ENCODE measurements at places on chromosomes 16 and 17. TPM values are rescaled to one million over a fixed set of nuclear protein-coding genes. Genes with fewer than 3 reads are reported as not detected.

Gene ITGAX
- total RNA-seq: 2.1 TPM

Gene PPP1R27
- not detected for total RNA-seq

Gene DNAI2
- total RNA-seq: 0.37 TPM

Gene YPEL2
- total RNA-seq: 7.6 TPM

Gene NPIPA7
- 11.1 TPM for total RNA-seq

DNA sequence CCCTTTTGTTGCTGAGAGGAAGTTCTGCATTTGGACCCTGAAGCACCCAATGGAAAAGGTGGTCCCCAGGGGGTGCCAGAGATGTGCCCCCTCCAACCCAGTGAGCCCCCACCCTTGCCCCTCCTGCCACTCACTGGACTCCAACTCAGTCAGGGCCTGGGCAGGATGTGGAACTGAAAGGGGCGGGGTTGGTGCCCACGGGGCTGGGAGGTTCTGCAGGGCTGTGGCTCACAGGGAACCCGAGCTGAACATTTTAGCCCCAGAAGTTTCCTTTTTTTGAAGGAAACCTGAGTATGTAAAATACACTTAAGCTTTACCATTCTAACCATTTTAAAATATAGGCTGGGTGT lies 15.8 kb upstream of the OGFOD3 start:
- no peaks in the 10 kb centered on the region for H3K27me3 ChIP-seq
- peak; percentile 57 for DNase-seq
- no peak overlapping the region for H3K27ac ChIP-seq
- peaks cover 6% of the 10 kb centered on the region for H3K36me3 ChIP-seq
- H3K4me1 ChIP-seq: peaks cover 9% of the 10 kb centered on the region
- H3K4me3 ChIP-seq: no peak overlapping the region

DNA sequence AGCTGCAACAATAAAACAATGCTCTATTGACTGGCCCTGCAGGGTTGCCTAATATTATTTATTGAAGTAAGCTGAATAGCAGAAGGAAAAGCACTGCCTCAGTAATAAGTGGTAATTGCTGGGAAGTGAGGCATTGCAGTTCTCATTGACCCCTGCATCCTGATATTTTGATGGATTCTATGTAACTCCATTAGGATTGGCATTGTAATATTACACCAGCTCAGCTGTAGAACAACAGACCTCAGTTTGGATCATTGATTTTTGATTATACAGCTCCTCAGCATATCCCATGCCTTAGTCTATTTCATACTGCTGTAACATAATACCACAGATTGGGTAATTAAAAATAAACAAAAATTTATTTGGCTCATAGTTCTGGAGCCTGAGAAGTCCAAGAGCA lies 650.6 kb upstream of the SALL1 start:
- no peak for DNase-seq
- no peaks in the 10 kb centered on the region for H3K36me3 ChIP-seq
- no peaks in the 10 kb centered on the region for H3K4me1 ChIP-seq

- H3K4me3 ChIP-seq: no peak overlapping the region
- no peak for DNase-seq
- no peaks in the 10 kb centered on the region for H3K36me3 ChIP-seq
- peaks cover 64% of the 10 kb centered on the region for H3K4me1 ChIP-seq
Observed at GRCh38 chr17:17186051-17186450, 20.1 kb downstream of the PLD6 start.

DNA sequence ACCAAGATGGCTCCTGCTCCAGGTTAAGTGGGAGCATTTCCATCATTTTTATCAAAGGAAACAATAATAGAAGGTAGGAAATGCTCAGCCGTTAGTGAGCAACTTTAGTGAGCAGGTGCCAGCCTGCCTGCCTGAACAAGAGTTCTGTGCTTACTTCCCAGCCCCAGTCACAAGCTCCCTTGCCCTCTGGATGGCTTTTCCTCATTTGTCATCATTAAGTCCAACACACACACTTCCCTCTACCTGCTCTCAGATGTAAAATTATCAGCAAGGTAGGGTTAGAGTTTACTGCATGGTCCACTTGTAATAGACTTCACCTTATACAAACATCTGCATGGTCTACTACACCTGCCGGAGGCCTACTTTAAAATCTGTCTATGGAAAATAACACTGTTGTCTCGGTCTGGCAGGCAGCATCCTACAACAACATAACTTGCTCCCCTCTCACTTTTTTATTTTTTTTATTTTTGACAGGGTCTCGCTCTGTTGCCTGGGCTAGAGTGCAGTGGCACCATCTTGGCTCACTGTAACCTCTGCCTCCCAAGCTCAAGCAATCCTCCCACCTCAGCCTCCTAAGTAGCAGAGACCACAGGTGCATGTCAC lies 12.7 kb downstream of the TEX2 start:
- no peaks in the 10 kb centered on the region for H3K4me1 ChIP-seq
- no peak overlapping the region for H3K4me3 ChIP-seq

DNA sequence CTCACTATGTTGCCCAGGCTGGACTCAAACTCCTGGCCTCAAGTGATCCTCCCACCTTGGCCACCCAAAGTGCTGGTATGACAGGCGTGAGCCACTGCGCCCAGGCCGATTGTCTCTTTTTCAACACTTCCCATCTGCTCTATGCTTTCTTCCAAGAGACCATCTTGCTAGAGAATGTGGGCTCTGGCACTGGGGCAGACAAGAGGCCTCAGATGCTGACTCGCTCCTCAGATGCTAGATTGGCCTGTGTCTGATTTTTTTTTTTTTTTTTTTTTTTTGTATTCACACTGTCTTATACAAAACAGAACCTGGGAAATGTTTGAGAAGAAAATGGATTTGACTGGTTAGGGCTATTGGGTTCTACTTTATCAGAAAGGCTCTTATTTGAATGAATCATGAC lies 58.2 kb downstream of the CYB5D2 start:
- no peaks in the 10 kb centered on the region for H3K4me1 ChIP-seq
- no peak overlapping the region for H3K27ac ChIP-seq
- no peak overlapping the region for H3K4me3 ChIP-seq
- DNase-seq: no peak

DNA sequence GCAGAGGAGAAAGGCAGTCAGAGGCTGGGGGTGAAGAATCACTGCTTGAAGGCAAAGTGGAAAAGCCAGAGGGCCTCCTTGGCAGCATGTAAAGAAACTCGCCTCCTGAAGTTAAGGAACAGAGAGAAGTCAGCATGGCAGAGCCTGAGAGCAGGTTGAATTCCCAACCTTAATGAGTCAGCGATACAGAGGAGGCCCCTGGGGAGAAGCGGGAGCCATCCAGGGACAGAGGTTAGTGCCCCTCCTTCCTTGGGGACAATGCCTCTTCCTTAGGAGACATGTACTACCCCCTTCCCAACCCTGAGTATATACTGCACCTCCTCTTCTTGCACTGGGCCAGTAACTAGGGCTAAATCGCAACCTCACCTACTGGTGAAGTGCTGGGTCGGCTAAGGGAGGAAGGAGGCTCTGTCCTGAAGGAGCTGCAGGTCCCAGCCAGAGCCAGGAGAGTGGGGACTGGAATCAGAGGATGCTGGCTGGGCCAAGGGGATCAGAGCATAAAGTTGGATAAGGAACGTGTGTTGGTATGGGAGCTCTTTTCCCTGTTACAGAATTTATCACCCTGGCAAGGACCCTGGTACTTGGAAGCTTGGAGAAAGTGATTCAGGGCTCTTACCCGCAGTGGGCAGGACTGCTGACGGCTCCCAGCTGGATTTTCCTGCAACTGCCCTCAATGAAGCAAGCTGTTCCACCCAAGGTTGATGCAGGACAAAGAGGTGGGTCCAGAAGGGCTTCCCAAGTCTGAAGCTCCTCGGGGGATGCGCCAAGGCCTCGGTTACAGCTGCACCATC lies 5.4 kb upstream of the AANAT start:
- no peaks in the 10 kb centered on the region for H3K4me1 ChIP-seq
- H3K4me3 ChIP-seq: no peak overlapping the region
- no peaks in the 10 kb centered on the region for H3K36me3 ChIP-seq
- no peak overlapping the region for H3K27ac ChIP-seq
- no peak for DNase-seq

GRCh38 chr16:56669005-56669839 lies at the start of gene MT1H:
Gene MT1H (plus strand): TSS chr16:56669814. CDS start chr16:56669885, 71 bp downstream.
- H3K4me3 ChIP-seq: no peak within 1 kb of the TSS
- H3K27ac ChIP-seq: no peak within 1 kb of the TSS
- peaks cover 40% of the 10 kb centered on the region for H3K27me3 ChIP-seq
- H3K36me3 ChIP-seq: no peaks in the 10 kb centered on the region

DNA sequence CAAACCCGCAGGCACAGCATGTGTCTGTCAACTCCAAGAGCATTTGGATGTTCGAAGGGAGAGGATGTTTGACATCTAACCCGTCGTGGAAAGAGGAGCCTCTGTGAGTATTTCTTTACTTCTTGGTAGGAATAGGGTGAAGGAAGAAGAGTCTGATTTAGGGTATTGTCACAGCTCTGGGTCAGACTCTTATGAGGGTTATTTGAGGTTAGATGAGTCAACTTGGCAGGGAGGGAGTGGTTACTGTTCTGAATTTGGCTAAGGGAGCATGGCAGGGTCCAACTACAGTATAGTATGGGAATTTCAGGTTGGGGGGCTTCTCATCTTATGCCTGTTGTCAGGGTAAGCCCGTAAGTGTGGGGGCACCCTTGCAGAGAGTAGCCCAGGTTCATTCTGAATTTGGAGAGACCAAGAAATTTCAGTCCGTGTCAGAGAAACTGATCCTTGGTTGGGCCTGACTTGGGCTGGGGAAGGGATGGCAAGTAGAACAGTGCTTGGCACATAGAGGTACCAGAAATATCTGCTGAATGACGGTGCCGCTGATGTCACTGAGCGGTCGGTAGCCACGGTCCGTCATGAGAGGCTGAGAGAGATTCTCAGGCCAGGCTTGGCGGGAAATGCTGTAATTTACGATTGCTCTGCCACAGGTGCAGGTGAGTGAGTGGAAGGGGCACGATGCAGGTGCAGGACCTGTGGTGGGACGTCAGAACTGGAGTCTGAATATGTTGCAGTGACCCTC lies 43.2 kb downstream of the MYH3 start:
- no peak overlapping the region for H3K4me3 ChIP-seq
- no peaks in the 10 kb centered on the region for H3K36me3 ChIP-seq
- no peak for DNase-seq
- no peak overlapping the region for H3K27ac ChIP-seq
- no peaks in the 10 kb centered on the region for H3K27me3 ChIP-seq

DNA sequence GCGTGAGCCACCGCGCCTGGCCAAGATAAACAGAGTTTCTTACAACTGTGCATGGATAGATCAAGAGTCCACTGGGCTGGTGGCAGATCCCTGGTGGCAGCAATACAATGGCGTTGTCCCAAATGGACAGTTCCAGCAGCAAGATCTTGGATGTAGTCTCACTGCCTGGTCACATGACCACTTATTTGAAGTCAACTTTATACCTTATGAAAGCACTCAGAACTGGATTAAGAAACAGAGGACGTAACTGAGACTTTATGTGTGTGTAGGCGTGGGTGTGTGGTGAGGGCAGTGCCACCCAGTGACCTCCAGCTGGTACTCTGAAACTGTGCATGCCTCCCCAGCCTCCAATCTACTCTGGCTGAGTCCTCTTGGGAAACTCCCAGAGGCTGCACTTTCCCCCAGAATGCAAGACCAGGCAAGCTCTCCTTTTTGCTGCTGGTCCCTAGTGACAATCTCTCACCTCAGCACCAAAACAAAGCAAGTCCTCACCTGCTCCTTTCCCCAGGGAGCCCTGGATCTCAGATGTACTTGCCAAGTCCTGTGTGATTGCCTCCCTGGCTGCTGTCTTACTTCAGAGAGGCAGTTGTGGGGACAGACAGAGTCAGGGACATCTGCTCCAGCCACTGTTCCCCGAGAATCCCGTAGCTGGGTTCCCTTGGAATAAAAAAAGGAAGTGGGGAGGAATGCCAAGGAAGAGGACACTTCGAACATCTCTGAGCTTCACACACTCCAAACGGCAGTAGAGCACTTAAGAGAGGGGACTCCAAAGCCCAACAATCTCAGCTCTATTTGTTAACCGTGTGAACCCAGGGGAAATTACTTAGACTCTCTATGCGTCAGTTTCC lies 11.7 kb upstream of the ST6GALNAC2 start:
- H3K4me1 ChIP-seq: peaks cover 14% of the 10 kb centered on the region
- H3K27ac ChIP-seq: no peak overlapping the region
- no peaks in the 10 kb centered on the region for H3K36me3 ChIP-seq
- H3K4me3 ChIP-seq: no peak overlapping the region
- DNase-seq: no peak

GRCh38 chr16:47676635-47677177 lies 215.6 kb downstream of the PHKB start:
- no peak for DNase-seq
- no peak overlapping the region for H3K4me3 ChIP-seq
- peaks cover 9% of the 10 kb centered on the region for H3K36me3 ChIP-seq
- no peaks in the 10 kb centered on the region for H3K4me1 ChIP-seq

DNA sequence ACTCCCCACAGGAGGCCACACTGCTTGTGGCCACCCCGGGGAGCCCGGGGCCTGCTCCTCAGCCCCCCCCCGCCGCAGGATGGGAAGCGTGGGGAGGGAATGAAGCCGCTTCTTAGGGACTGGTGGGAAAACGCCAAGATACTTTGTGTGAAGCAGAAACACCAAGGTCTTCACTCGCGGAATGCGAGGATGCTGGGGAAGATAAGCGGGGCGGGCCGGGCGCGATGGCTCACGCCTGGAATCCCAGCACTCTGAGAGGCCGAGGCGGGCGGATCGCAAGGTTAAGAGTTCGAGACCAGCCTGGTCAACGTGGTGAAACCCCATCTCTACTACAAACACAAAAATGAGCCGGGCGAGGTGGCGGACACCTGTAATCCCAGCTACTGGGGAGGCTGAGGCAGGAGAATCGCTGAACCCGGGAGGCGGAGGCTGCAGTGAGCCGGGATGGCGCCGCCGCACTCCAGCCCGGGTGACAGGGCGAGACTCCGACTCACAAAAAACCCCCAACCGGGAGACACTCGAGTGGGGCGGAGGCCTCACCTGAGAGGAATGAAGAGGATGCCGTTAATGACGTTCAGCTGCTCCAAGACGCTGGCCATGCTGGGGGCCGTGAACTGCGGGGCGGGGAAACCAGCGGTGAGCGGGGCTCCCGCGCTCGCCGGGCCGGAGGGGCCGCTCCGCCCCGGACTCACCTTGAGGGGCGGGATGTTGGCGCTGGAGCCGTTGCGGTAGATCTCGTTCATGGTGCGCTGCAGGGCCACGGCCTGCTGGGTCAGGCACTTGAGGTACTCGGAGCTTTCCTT lies 20.3 kb downstream of the CLUH start:
- no peak overlapping the region for H3K4me3 ChIP-seq
- no peak overlapping the region for H3K27ac ChIP-seq
- no peaks in the 10 kb centered on the region for H3K27me3 ChIP-seq
- H3K4me1 ChIP-seq: peaks cover 12% of the 10 kb centered on the region
- DNase-seq: no peak

DNA sequence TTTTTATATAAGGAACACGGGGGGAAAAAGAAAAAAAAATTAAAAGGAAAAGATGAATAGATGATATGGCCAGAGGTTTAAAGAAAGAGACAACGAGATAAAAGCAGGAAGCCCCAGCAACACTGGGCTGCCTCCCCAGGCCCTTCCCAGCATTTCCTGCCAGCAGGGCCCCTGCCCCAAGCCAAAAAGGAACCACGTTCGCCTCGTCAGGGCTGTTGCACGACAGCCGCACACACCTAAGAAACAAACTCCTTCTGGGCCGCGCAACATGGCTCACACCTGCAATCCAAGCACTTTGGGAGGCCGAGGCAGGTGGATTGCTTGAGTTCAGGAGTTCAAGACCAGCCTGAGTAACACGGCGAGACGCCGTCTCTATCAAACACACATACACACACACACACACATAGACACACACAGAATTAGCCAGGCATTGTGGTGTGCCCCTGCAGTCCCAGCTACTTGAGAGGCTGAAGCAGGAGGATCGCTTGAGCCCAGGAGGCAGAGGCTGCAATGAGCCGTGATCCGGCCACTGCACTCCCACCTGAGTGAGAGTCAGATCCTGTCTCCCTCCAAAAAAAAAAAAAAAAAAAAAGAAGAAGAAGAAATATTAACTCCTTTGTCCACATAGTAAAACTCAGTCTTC lies 83.0 kb downstream of the ANKRD11 start:
- H3K27ac ChIP-seq: no peak overlapping the region
- H3K4me3 ChIP-seq: peak overlapping the region; percentile 34
- H3K4me1 ChIP-seq: peaks cover 98% of the 10 kb centered on the region
- H3K27me3 ChIP-seq: no peaks in the 10 kb centered on the region
- no peaks in the 10 kb centered on the region for H3K36me3 ChIP-seq
- DNase-seq: peak; percentile 23

All from CD8-positive, alpha-beta memory T cell (primary cell).